ENCODE measurements at places on chromosomes 1 and 21.
A peak's percentile ranks its signal among the peaks of the same experiment; 100 is the strongest.

- no peak for DNase-seq
Observed at GRCh38 chr1:56799605-56800400, 19.4 kb downstream of the FYB2 start.

- DNase-seq = no peak
Observed at GRCh38 chr1:179779645-179780272, 36.7 kb downstream of the FAM163A start.

- peak; percentile 81 for DNase-seq
Observed at GRCh38 chr1:202235856-202236837, 42.5 kb downstream of the LGR6 start.

DNA sequence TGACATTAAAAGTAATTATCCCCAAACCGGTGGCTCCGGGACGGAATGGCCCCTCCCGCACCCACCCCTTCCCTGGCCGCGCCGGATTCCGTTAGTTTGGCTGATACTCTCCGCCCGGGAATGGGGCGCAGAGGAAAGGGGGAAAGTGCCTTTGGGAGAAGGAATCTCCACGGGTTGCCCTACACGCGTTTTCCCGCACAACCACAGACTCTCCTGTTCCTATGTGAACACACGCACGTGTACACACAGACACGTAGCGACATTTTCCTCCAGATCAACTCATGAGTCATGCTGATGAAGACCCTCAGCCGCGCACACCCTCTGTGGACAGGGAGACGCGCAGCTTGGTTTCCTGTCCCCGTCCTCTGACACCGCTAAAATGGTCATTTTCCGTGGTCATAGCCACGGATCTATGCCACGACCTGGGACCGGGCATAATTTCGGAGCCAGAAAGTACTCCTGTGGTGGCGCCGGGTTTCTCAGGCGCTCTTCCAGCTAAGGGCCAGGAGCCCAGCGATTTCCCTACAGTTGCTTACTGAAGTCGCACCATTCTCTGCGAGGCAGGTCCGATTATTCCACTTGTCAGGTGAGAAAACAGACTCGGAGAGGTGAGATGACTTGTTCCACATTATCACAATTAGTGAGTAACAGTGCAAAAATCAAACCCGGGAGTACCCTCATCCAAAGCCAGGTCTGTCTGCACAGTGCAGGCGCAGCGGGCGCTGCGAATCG lies 4.0 kb upstream of the DMRTA2 start:
- no peak for DNase-seq

DNA sequence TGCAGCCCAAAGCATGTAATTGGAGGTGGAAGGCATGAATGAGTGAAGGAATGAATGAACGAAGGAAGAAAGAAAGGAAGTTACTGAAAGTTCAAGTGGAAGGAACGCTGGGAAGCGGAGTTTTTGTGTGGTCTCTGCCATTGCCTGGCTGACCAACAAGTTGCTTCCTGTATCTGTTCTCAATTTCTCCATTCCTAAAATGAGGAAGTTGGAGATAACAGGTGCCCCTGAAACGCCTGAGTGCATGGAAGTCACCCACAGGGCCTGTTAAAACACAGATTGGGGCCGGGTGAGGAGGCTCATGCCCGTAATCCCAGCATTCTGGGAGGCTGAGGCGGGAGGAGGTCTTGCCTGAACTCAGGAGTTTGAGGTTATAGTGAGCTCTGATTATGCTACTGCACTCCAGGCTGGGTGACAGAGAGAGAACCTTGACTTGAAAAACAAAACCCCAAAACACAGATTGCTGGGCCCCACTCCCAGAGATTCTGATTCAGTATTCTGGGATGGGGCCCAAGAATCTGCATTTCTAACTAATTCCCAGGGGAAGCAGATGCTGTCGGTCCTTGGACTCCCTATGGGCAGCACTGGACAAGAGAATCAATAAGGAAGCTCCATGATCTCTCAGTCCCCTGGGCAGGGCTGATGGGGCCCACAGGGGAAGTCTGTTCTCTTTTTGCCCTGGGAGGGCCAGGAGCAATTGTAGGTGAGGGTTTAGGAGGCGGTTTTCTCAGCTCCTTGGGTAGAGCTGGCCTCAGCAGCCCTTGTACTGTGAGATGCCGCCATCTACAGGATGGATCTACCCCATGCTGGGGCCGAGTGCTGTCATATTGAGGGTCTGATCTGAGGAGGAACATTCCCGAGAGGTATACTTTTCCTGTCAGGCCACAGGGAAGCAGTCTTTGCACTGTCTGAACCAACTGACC lies 3.3 kb upstream of the CNR2 start:
- peak; percentile 12 for DNase-seq

GRCh38 chr1:179950651-179951050 lies 4.0 kb upstream of the CEP350 start:
- DNase-seq = no peak

DNA sequence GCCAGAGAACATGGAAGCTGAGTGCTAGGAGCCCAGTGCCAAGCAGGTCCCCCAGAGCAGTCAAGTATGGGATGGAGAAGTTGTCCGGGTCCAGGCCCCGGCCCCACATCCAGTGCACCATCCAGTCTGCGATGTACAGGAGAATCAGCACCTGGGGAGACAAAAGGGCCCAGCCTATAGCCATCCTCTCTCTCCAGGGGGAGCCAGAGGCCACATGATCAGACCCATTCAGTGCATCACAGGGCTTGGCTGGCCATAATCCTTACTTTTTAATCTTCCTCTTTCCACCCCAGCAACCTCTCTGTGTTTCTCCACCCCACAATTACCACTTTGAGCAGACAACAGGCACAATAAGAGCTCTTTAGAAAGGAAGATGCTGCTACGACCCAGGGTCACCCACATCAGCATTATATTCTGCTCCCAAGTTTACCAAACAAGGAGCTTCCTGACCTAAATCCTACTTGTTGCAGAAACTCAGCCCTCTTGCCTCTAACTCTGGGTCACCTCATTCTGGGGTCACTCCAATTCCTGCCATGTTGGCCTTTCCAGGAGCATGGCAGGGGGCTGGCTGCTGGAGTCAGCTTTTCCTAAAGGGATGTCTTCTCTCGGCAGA lies 16.4 kb upstream of the RAB29 start:
- no peak for DNase-seq

GRCh38 chr1:81899214-81899821 lies 98.6 kb downstream of the ADGRL2 start:
- DNase-seq = no peak

GRCh38 chr1:217274927-217275654 lies 355.8 kb downstream of the GPATCH2 start:
- DNase-seq = no peak

DNA sequence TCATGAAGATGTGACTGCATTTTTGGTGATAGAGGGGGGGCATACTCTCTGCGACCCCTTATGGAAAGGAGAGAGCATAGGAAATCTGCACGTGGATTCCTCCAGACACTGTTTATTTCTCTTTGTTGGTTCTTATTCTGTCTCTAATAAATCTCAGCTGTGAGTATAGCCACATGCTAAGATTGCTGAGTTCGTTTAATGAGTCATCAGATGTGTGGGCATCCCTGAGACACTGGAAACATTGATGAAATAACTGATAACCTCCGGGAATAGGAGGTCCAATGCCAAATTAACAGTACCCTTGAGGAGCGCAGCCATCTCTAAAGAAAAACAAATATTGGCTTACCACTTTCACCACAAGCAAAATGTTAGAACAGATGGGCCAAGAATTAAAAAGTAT lies 880.2 kb upstream of the NEGR1 start:
- DNase-seq = no peak

GRCh38 chr1:234584420-234584805 lies 25.6 kb downstream of the IRF2BP2 start:
- DNase-seq = no peak

DNA sequence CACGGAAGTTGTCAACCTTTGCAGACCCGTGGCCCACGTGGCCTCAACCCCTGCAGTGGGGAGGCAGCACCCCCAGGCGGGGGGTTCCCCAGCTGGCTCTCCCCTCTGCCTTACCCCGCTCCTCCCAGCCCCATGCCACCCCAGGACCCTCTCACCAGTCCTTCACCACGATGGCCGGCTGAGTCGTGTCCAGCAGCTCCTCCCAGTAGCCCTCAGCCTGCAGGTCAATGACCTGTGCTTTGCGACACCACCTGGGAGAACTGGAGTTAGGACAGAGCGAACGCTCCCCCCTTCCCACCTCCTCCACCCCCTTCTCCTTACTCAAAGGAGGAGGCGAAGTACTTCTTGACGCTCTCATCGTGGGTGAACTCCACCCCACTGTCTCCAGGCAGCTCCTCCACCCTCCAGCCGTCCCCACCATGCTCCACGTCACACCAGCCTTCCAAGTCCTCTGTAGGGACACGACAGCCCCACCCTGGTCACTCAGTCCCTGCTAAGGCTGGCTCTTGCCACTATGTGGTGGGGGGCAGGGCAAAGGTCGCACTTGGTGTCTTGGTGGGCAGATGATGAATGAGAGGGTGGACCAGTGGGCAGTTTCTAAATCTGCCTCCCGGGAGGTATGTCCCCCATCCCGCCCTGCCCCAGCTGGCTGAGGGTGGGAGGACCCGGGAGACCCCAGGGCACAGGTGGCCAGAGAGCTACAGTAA lies 4.5 kb downstream of the FBXO2 start:
- DNase-seq = no peak

GRCh38 chr1:165254376-165254775 lies 102.1 kb downstream of the LMX1A start:
- DNase-seq = no peak

GRCh38 chr1:91591175-91591974 lies 90.7 kb downstream of the CDC7 start:
- DNase-seq = no peak

- no peak for DNase-seq
Observed at GRCh38 chr1:226710501-226710900, 28.6 kb downstream of the ITPKB start.

GRCh38 chr1:107486349-107486748 lies 345.5 kb downstream of the NTNG1 start:
- no peak for DNase-seq

DNA sequence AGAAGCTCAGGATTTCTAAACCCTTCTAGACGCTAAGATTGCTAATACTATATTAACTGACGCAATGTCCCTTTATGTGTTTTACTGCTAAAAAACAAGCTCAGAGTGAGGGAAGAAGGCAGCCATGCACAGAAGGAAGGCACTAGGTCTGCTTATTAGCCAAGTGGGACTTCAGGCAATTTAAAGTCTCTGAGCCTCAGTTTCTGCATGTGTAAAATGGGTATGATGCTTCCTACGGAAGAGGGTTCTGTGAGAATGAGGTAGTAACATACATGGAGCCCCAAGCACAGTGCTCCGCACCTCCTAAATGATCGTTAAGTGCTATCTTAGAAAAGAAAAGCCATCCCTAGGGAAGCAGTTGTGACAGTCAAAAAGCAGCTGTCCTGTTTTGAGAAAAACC lies 16.9 kb downstream of the MIS18A start:
- DNase-seq = no peak

DNA sequence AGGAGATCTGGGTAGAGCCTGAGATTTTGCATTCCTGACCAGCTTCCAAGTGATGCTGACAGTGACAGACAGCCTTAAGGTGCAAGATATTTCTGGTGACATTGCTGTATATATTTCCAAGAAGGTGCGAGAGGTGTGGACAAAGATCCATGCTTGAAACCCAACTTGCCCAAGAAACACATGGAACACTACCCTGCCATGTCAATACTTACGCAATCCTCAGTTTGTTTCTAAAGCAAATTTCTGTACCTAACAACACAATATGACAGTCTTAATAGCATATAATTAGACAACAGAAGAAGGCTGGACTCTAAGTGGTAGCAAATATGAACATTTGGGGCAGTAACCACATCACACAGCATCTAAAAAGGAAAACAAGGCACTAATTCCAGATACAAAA lies 260.4 kb downstream of the DSCAM start:
- DNase-seq = no peak

DNA sequence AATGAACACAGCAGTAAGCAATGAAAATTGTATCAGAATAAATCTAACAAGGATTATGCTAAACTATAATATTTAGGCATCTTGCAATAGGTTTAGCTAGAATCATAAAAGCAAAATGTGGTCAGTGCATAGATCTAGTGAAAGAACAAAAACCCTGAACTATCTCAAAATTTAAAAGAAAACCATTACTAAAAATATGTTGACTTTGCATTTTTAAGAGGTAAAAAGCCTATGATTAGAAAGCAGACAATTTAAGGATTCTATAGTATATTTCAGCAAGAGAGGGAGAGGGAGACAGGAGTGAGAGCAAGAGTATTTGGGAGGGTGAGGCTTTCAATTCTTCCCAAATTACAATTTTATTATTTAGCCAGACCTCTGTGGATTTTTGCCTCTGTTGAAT lies 219.4 kb downstream of the TTLL7 start:
- DNase-seq = no peak

GRCh38 chr1:203273206-203273868 lies 32.0 kb upstream of the BTG2 start:
- DNase-seq = peak; percentile 33

- DNase-seq = no peak
Observed at GRCh38 chr1:24363994-24364393, 44.8 kb downstream of the GRHL3 start.

DNA sequence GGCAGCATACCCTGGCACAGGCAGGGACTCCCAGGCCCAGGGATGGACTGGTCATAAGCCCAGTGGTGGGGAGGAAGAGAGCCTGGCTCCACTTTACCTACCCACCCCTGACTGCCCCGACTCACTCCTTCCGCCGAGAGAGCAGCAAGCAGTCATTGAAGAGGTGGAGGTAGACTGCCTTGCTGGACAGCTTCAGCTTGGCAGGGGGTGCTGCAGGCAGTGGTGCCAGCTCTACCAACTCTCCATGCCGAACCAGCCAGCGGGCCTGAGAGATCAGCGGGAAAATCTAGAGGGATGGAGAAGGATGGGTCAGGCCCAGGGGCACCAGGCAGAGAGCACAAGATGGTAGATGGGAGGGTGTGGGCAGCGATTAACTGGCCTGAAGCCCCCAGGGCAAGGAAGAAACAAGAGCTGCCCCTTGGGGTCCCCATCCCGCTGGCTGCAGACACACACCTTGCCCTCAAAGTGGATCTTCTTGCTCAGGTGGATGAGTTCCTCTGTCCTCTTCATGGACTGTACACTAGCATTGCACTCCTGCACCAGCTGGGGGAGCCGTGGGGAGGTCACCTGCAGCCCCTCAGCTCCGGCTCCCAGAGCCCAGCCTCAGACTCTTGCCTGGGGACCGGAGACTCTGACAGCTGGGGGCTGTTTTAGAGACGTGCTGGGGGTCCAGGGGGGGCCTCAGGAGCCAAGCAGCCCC lies 7.7 kb downstream of the ARHGEF19 start:
- DNase-seq = no peak

GRCh38 chr21:39018730-39019129 lies 164.5 kb downstream of the PSMG1 start:
- no peak for DNase-seq

GRCh38 chr1:181049378-181049777 lies 15.6 kb downstream of the MR1 start:
- DNase-seq = no peak

DNA sequence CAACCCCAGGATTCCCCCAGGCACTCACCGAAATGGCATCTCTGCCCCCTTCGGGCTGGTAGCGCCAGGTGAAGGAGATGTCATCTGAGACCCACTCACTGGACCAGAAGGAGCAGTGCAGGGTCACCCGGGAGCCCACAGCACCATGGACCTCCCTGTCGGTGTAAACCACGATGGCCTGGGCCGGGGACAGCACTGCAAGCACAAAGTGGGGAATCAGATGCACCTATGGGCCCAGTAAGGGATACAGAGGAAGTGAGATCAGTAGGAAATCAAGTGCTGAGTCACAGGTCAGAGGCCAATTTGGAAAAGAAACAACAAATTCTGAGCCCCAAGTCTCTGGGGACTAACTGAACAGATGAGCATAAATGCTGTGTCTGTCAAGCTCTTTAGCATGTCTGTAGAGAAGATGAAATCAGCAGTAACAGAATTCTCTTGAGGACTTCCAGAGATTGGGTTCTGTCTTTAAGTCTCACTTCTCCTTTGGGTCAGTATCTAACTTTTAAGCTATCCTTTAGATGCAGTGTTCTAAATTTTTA lies 2.5 kb downstream of the MPZ start:
- DNase-seq = no peak

- DNase-seq = no peak
Observed at GRCh38 chr1:217040711-217041455, 317.7 kb upstream of the ESRRG start.

Data from SW 1271 (cell line).